ENCODE measurements at places on chromosomes 12 and 14.
A peak's percentile ranks its signal among the peaks of the same experiment; 100 is the strongest.

DNA sequence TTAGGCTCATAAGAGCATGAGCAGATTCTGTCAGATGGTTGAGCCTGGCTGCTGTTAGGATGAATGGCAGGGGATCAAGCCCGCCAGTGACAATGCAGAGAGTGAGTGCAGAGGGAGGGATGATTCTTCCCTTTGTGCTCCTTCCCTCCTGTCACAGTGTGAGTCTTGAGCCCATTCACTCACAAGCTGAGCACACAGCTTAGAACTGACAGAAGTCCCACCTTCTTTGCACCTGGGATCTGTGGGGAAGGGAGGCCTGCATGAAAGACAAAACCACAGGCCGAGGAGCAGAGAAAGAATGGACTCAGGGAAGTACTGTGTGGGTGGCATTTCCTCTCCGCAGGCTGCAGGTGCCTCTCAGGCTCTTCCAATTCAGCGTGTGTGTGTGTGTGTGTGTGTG lies 160.6 kb downstream of the KCNA5 start:
- no peak for DNase-seq

DNA sequence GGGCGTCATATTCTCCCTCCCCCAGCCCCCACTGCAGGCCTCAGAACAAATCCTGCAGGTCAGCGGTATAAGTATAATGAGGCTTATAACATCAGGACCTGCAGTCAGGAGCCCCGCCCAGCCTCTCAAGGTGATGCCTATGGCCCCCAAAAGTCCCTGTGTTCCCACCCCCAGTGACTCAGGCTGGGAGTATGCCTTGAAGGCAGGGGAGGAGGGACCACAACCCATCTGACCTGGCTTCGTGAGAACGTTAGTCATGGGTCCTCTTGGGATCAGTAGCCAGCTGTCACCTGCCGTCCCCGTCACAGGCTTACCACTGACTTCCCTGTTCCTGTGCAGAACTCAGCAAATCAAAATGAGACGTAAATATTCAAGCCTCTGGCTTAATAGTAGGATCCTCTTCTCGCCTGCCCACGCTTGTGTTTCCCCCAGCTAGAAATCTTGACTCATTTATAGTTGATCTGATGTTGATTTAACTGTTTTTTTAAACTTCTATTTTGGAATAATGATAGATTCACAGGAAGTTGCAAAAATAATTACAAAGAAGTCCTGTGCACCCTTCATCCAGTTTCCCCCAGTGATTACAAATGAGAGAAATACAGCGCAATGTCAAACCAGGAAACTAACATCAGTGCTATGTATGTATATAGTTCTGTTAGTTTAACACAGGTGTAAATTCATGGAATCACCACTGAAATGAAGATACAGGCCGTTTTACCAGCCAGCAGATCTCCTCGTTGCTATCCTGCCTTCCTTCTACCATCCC lies 107.5 kb downstream of the ADGRD1 start:
- DNase-seq, result no peak

- DNase-seq, result no peak
Observed at GRCh38 chr12:26455936-26456574, 260.7 kb downstream of the SSPN start.

DNA sequence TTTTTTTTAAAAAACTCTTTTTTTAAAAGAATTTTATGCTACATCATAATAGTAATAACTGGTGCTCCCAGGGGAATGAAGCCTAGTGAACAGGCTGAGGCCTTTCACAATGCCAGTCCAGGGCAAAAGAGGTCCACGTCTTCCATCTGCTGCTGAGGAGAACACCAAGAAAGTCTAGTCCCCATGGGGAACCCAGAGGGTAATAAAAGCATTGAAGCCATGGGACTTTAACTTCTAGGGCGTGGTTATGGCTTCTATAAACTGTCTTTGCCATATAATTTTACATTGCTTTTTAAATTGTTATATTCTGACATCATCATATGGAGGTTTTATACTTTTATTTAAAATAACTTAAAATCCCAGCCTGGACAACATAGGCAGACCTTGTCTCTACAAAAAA lies 64.3 kb downstream of the SLC16A7 start:
- no peak for DNase-seq

DNA sequence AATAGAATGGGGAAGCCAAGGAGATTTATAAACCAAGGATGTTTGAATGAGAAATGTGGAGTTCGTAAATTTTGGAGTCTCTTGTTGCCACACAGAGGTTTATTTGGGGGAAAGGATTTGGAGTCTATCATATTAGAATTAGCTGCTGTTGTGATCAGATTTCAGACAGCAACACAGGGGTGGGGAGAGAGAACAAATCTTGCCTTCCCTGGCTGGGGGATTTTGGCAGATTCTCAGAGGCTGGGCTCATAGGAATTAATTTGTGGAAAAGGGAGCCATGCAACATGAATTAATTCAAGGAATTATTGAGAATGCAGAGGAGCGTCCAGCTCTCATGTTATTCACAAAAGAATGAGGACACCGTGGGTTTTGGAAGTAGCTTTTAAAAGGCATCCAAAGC lies 73.9 kb upstream of the PRMT8 start:
- no peak for DNase-seq

GRCh38 chr14:69582829-69583228 lies 8.2 kb upstream of the CCDC177 start:
- DNase-seq, result no peak

GRCh38 chr14:69685716-69686115 lies 74.3 kb downstream of the SUSD6 start:
- peak; percentile 95 for DNase-seq

GRCh38 chr12:93032758-93033157 lies 103.7 kb upstream of the EEA1 start:
- no peak for DNase-seq

DNA sequence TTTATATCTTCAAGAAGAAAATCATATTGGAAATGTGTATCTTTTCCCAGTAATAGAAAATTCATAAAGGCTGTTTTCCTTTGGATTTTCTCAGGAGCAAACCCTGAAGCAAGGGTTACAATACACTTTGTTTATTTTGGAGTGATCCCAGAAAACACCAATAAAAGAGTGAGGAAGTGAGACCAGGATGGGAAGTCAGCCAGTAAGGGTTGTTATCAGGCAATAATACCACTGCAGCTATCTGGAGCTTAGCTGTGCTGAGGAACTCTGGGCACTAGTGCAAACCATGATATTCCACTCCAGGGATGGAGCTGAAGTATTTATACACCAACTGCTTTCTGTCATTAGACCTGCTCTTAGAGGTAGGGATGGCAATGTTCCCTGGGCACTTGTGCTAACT lies 1002.3 kb downstream of the FLRT2 start:
- DNase-seq, result peak; percentile 73

- DNase-seq, result no peak
Observed at GRCh38 chr12:7131502-7131866, 1.3 kb downstream of the CLSTN3 start.

- no peak for DNase-seq
Observed at GRCh38 chr14:71374989-71375388, 467.7 kb downstream of the PCNX1 start.

GRCh38 chr12:115798309-115798917 lies 479.1 kb downstream of the MED13L start:
- peak; percentile 13 for DNase-seq

GRCh38 chr14:44388306-44388705 lies 118.8 kb downstream of the FSCB start:
- peak; percentile 46 for DNase-seq
